Psoas muscle (tissue), 8 donors: ENCODE measurements at places on chromosomes 1 and 21. TPM values are rescaled to one million over a fixed set of nuclear protein-coding genes. Genes with fewer than 3 reads are reported as not detected.

Gene SNRPE
- 173 TPM for polyA plus RNA-seq

Gene VHLL
- polyA plus RNA-seq: not detected

Gene F3
- 2.6 TPM for polyA plus RNA-seq

Gene RAB25
- polyA plus RNA-seq: 0.13 TPM

Gene HPCAL4
- polyA plus RNA-seq: 3.2 TPM

Gene ARL8A
- 26.6 TPM for polyA plus RNA-seq

Gene CRYZ
- polyA plus RNA-seq: 18.2 TPM

Gene TCEANC2
- polyA plus RNA-seq: 2.4 TPM

Gene NIBAN1
- polyA plus RNA-seq: 25.0 TPM

Gene CELA2A
- not detected for polyA plus RNA-seq

Gene PTPRC
- polyA plus RNA-seq: 0.42 TPM
